Hindlimb muscle (tissue), 1 donor: ENCODE measurements at places on chromosomes 1 and 21.

GRCh38 chr1:33299461-33300155, 21.3 kb downstream of the A3GALT2 start:
- no peak for DNase-seq

- DNase-seq, result no peak
Observed at GRCh38 chr1:36115931-36116330, 9.1 kb downstream of the COL8A2 start.

GRCh38 chr1:170321113-170321512, 175.4 kb downstream of the NTMT2 start:
- no peak for DNase-seq

GRCh38 chr1:92259350-92259749, 39.4 kb downstream of the GLMN start:
- DNase-seq, result no peak

GRCh38 chr1:157111396-157112165, 12.0 kb upstream of the ETV3L start:
- DNase-seq, result no peak

DNA sequence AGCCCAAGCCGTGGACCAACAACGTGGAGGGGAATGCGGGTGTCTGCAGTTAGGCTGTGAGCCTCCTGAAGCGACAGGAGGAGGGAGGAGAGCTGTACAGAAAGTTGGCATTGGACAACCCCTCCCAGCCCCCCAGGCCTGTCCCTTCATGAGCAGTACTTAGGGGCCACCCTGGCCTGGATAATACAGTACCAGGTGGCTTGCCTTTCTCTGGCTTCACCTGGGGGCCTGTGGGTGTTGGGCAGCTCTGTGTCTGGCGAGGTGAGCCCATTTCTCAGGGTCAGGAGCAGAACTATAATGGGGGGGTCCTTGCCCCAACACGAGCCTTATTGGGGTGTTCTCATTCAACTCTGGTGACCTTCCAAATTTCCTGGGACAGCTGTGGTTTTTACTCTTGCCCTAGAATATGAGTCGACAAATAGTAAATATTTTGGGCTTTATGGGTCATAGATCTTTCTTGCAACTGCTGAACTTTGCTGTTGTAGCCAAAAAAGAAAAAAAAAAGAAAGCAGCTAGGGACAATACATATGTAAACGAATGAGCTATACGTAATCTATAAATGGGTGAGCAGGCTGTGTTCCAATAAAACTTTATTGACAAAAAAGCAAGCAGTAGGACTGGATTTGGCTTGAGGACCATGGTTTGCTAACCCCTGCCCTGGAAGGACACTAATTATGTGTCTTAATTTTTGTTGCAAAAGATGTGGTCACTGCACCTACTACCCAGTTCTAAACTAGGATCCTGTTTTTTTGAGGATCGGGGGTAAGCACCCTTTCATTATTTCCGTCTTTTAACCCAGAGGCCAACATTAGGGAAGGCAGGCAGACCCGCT, 11.4 kb downstream of the COQ8A start:
- no peak for DNase-seq

DNA sequence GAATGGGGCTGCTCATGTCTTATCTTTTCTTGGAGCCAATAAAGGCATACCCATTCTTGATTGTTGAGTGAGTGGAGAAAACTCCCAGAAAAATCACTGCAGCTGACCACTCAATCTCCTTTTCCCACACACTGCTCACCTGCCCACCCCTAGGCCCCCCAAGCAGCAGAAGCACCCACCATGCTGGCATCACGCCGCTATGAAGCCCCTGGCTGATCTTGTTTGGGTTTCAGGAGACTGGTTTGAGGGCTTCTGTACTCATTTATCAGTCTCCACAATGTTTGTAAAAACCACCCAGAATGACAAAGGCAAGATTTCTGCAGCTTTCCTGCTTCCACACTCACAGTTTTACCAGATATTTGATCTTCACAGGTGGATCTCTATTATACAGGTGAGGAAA, 33.5 kb upstream of the ATP2B4 start:
- DNase-seq, result no peak

GRCh38 chr1:94081566-94082344, 39.2 kb downstream of the ABCA4 start:
- no peak for DNase-seq

GRCh38 chr1:214259353-214259977, 21.5 kb upstream of the SMYD2 start:
- DNase-seq, result no peak

DNA sequence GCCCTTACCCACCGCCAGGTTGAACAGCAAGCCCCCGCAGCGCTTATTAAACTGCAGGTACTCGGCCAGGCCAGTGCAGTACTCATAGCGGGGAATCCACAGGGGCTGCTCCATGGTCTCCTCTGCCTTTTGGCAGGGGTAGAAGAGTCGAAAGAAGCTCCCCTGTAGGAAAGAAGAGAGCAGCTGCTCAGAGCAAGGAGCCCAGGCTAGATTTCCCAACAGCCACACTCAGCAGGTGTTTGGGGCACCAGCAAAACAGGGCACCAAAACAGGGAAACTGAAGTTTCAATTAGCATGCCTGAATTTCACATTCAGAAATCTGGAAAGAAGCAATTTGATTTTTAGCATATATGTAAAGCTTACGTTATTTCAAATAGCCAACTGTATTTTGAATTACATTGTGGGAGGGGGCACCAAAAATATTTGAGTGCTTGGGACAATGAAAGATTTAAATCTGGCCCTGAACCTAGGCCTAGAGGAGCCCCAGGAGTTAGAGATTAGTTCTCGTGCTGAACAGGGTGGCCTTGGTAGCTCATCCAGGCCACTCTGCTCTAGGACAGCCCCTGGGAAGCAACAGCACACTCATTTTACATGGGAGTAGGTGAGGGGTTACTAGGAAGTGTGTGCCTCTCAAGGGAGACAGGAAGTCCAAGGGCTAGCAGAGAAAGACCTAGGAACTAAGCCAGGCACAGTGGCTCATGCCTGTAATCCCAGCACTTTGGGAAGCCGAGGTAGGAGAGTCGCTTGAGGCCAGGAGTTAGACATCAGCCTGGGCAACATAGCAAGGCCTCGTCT, 8.2 kb downstream of the PAFAH2 start:
- no peak for DNase-seq

DNA sequence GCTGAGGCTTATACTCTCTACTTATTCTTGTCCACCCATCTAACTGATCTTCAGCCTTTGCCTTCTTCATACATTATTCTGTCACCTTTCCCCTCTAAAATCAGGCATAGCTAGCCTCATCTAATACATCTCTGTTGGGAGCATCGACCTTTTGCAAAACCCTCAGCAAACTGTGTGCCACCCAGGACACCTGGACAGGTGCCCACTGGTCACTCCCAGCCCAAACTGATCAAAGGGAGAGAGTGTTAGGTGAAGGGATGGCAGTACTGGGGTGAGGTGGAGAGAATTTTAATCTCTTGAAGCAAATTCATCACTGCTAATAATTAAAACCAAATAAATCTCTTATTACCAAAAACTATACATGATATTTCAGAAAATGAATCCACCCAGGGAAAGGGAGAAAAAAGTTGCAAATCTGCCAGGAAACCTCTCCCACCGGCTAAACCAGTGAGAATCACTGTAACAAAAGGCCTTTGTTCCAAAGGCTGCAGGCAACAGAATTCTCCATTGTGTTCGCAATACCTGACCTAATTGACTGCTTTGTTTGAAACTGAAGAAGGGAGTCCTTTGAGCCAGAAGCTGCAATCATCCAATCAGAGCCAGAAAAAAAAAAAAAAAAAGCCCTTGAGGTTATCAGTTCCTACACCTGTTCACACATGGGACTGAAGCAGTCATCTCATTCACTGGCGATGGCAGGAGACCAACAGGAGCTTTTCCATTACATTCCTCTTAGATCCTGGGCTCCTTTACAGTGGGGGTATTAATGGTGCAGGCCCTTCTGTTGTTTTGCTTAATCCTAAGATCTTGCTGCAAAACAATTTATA, 172.6 kb downstream of the APP start:
- DNase-seq, result no peak
